MM.1S (cell line): ENCODE measurements at places on chromosomes 12 and 14.

GRCh38 chr14:31142455-31143087 lies 65.0 kb downstream of the HECTD1 start:
- no peak for DNase-seq

DNA sequence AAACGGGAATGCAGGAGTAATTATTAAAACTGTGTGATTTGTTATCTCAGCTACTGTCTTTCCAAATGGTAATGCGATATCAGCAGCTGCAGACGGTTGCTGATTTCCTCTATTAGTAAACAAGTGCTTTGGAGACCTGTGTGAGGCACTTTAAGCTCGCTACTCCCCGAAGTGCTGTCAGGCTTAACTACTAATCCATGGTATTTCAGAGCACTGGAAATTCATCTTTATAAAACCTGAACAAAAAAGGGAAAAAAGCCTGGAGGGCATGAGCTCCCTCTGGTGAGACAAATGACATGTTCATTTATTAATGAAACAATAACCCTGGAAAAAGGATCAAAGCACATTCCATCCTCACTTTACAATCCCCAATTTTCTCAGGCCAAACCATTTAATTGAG lies 143.6 kb upstream of the OTX2 start:
- no peak for DNase-seq

DNA sequence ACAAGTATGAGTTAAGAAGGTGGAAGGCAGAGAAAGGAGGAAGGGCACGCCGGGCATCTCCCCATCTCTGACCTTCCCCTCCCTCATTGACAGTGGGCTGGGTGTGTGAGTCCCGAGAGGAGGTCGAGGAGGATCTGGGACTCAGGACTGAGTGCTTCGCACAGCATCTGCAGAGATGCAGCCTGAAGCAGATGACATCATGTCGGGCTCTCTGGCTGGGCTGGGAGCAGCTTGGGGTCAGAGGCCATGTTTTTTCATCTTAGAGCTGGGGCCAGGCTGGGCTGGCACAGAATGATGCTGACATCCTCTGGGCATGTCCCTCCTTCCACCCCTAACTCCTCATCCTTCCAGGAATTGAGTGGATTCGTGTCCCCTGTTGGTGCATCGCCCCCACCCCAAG lies 43.5 kb downstream of the CMKLR1 start:
- DNase-seq: no peak

GRCh38 chr12:114355389-114356088 lies 50.4 kb downstream of the TBX5 start:
- no peak for DNase-seq

DNA sequence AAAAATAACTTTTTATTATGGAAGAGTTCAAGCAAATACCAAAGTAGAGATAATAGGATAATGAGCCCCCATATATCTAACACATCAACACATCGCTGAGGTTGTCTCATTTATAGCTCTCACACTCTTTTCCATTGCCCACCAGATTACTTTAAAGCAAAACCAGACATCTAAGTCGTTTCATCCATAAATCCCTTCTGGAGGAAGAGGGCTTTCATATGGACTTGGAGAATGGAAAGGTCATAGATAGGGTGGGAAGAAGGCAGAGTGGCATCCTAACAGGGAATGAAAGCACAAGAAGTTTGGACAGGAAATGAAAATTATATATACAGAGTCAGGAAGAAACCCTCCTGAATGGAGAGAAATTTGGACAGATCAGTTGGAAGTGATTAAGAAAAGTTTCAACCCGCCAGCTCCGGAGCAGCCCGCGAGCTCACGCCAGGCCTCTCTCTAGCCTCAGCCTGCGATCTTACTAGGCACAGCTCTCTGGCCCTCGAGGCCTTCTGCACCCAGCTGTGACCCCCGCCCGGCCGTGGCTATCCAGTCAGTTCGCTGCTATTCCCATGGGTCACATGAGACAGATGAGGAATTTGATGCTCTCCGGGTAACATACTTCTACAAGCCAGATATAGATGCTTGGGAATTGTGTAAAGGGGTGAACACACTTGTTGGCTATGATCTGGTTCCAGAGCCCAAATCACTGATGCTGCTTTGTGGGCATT lies 48.4 kb upstream of the NID2 start:
- no peak for DNase-seq

GRCh38 chr12:61916831-61917230 lies 343.4 kb upstream of the USP15 start:
- no peak for DNase-seq

DNA sequence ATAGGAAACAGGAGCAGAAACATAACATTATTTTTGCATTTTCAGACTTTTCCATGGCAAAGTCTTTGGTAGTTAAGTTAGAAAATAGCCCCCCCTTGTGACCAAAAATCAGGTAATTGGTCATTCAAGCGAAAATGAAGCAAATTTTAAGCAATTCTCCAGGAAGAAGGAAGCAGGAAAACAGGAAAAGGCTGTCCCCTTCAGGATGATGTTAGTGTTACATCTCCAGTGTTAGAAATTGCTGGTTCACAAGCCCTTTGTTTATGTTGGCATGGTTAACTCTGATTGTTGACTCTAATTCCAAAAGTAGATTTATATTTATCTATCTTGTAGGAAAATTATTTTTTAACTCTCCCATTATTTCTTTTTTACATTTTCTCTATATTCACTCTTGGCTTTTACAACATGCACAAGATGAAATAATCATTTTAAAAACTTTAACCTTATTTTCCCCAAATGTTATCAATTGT lies 18.8 kb upstream of the GAS2L3 start:
- peak; percentile 57 for DNase-seq

GRCh38 chr14:47438650-47439140 lies 236.7 kb downstream of the MDGA2 start:
- DNase-seq: no peak

DNA sequence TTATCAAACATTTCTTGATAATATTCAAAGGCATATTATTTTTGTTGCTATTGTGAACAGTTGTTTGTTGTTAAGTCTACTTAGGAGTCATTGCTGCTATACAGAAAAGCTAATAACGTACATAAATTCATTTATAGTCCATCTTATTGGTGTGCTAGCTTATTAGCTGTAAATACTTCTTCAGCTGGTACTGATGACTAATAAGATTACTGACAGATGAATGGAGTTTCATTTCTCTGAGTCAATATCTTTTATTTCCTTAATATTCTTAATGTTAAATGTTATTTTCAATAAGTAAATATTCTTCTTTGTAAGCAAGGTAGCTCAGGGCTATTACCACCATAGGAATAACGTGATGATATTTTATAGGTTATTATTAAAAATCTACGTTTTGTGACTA lies 139.4 kb upstream of the SLCO1C1 start:
- DNase-seq: no peak

GRCh38 chr12:25971654-25972041 lies 13.2 kb downstream of the RASSF8 start:
- DNase-seq: no peak

GRCh38 chr12:69688471-69689427 lies 10.4 kb downstream of the BEST3 start:
- no peak for DNase-seq

- no peak for DNase-seq
Measured at GRCh38 chr12:91098941-91099340, 12.4 kb downstream of the LUM start.

DNA sequence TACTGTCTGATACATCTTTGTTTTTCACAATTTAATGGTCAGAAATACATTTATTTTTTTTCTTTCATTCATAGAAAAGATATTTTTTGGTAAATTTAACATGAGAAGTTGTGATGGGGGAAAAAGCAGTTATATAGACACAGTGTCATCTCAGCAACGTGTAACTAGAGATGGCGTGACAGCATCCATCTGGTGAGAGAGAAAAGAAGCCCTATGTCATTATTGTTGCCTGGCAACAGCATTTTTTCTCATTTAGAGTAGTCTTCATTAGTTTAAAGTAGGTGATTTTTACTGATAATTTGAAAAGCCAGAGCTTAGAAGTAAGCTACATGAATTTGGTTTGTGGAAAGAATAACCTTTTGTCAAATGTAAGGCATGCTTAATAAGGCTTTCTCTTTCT lies 128.6 kb downstream of the ACSS3 start:
- no peak for DNase-seq

- DNase-seq: no peak
Measured at GRCh38 chr12:39157696-39158342, 252.4 kb upstream of the CPNE8 start.

- DNase-seq: no peak
Measured at GRCh38 chr14:76948213-76948947, 80.1 kb downstream of the IRF2BPL start.

DNA sequence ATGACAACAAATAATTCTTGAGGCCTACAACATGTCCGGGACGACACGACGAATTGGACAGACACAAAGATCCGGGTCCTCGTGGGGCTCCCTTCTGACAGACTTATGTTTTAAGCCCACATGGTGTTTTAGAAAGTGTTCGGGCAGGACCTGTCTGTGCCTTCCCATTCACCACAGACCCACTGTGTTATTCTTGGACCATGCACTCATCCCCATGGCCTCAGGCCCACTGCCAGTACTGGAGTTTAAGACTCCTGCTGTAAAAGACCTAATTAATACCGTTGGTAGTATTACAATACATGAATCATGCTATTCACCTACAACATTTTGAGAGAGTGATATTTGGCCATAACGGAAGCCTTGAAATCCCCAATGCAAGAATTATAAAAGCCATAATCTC lies 20.0 kb downstream of the SLC15A4 start:
- DNase-seq: no peak

GRCh38 chr14:53167602-53168328 lies 14.6 kb upstream of the DDHD1 start:
- no peak for DNase-seq

GRCh38 chr12:40078266-40078665 lies 27.6 kb downstream of the SLC2A13 start:
- no peak for DNase-seq

GRCh38 chr12:13367973-13368372 lies 171.4 kb downstream of the EMP1 start:
- DNase-seq: no peak

GRCh38 chr14:72741826-72742117 lies 152.1 kb downstream of the DPF3 start:
- DNase-seq: no peak

DNA sequence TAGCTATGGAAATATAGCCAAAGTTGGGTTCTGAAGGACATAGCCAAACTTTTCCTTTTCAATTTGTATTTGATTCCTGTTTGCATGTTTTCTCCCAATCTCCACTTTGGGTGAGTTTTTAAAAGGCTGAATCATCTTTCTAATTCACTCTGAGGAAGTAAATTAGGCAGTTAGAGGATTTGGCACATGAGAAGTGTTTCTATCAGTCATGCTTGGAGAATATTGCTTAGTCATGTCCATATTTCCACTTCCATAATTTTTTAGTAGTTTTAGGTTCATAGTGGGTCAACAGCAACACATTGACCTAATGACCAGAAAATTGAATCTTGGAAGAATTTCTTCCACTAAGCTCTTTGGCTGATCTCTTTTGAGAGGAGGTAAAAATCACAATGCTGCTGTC lies 21.8 kb downstream of the IRAK3 start:
- no peak for DNase-seq

- no peak for DNase-seq
Measured at GRCh38 chr14:63342371-63342770, 23.6 kb upstream of the GPHB5 start.

DNA sequence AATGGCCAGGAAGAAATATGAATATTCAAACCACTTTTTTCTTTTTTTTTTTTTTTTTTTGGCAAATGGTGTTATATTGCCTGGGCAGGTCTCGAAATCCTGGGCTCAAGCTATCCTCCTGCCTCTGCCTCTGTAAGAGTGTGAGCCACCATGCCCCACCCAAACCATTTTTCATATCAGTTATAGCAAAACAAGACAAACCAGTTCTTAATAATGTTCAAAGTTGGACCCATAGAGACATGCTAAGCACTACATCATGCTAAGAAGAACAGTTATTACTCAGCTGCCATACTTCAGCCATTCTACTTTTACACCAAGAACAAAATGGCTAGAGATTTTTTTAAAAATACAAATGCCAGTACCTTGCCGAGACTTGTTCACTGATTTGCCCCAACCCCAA lies 25.5 kb downstream of the EIF2S1 start:
- DNase-seq: no peak

GRCh38 chr12:47855502-47855901 lies 35.8 kb upstream of the HDAC7 start:
- DNase-seq: no peak

DNA sequence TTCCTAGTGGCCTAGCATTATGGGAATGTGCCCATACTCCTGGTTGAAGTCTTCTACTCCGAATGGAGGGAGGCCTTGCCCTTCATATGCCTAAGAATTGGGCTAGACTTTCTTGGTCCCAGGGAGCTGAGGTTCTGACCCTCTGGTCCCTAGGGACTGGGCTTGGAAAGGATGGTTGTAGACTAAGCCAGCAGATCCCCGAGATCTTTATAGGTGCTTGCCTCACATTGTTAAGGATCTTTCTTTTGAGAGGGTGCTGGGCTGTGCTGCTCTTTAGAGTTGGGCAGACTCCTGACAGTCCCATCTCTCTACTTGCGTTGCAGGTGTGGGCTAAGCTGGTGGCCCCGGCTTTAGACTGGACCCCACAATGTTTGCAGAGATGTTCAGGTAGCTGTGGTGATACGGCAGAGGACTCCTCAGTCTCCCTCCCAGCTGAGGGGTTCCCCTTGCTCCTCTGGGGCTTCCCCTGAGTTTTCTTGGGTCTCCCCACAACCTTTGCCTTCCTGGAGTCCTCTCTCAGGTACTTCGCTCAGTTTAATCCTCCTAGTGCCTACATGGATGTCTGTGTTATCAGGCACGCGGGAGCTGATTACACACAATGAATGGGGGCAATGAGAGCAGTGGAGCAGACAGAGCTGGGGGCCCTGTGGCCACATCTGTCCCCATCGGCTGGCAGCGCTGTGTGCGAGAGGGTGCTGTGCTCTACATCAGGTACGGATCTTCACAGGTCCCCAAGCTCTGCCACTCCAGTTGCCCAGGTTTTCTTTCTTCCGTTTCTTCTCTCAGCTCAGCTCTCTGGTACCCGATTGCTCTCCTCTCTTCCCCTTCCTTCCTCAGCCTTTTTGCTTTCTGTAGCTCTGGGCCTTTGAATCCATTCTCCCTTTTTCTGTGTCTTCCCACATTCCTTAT lies 1.3 kb downstream of the MBD6 start:
- peak; percentile 5 for DNase-seq

- no peak for DNase-seq
Measured at GRCh38 chr12:94988471-94988870, 15.0 kb downstream of the NDUFA12 start.

GRCh38 chr12:63782466-63782865 lies 2.8 kb downstream of the RXYLT1 start:
- DNase-seq: no peak

- no peak for DNase-seq
Measured at GRCh38 chr12:83031196-83031595, 344.5 kb downstream of the TMTC2 start.

DNA sequence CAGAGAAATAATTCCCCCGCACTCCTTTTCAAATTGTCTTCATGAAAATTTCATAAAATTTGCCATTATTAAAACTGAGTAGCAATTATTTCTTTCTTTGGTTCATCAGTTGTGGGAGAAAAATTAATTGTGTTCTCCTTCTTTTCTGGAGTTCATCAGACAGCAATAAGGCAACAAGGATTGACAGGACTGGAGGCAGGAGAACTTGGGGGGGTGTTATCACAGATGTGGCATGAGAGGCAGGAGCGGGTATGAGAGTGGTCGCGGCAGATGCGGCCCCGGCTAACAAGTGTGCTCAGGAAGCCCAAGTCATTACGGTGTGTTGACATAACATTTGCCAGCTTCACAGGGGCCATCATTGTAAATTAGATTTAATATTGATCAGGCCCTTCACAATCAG lies 306.6 kb upstream of the TMPO start:
- no peak for DNase-seq
